ENCODE measurements at places on chromosomes 7 and 10. TPM values are rescaled to one million over a fixed set of nuclear protein-coding genes. Genes with fewer than 3 reads are reported as not detected.
A peak's percentile ranks its signal among the peaks of the same experiment; 100 is the strongest.

DNA sequence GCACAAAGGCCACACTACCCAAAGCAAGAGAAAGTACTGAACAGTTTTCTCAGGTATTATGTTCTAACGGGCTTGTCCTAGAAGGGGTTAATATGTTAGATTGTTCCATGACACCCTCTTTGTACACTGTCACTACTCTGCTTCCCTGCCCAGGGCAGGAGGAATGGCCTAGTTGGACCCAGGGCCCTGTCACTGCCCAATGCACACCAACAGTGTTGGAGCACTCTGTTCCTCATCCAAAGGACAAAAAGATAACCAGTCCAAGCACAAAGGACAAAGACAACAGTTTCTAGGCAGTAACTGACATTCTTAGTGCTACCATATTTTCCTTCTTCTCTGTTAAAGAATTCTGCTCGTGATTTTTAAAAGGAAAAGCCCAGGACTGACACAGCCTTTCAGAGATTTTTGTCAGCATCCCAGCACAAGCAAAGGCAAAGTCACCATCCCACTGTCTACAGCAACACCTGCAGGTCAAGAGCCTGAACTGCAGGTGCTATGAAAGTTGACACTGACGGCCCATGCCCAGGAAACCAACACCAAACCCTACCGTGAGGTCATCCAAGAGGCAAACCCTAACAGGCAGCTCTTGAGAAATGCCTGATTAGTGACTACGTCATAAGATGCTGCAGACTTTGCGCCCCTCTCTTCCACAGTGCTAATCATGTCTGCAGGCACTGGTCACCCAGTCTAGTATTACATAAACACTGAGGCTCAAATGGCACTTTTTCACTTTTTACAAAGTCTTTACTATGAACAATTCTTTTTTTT lies 13.2 kb downstream of the NUDCD3 start:
- H3K4me3 ChIP-seq = no peak overlapping the region
- peaks cover 14% of the 10 kb centered on the region for H3K4me1 ChIP-seq
- H3K27ac ChIP-seq = no peak overlapping the region
- DNase-seq = peak; percentile 60

CELF2 gene
- 230 TPM for total RNA-seq

DNA sequence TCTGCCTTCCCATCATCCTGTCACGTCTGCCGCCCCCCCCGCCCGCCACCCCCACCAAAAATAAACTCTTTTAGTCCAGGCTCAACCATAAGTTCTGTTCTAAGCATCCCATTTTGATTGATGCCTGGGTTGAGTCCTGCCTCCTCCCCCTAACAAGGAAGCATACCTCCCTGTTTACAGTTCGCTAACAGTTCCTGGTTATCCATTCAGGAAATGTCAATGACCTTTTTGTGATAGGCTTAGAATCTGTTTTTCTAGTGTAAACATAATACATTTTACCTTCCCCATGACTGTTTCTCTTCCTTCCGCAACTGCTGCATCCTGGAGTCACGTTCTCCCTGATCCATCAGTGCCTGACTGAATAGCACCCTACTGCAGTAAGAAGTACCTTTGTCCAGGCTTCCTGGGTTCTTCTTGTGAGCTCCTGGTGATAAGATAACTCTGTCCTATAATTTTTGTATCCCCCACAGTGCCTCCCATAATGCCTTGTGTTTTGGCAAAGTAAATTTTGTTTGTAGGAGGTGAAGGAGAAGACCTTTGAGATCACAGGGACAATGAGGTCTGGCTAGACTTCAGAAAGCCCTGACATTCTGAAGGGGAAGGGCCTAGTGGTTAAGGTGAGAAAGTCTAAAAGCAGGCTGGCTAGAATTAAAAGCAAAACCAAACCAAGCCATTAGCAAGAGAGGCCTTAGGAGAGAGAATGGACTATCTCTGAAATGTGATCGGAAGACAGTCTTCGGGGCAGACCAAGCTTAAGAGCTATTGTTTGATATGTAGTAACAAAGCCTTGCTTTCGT lies 7.3 kb downstream of the AGFG2 start:
- H3K36me3 ChIP-seq = peaks cover 2% of the 10 kb centered on the region
- H3K4me3 ChIP-seq = peak overlapping the region; percentile 84
- H3K27me3 ChIP-seq = no peaks in the 10 kb centered on the region
- H3K4me1 ChIP-seq = peaks cover 93% of the 10 kb centered on the region

CCDC3 gene
- total RNA-seq = 0.15 TPM

GRCh38 chr7:8747338-8747737 lies 313.9 kb downstream of the NXPH1 start:
- H3K27me3 ChIP-seq = no peaks in the 10 kb centered on the region
- H3K4me3 ChIP-seq = no peak overlapping the region
- no peak for DNase-seq
- no peaks in the 10 kb centered on the region for H3K4me1 ChIP-seq

GRCh38 chr7:156174428-156174827 lies 362.2 kb upstream of the SHH start:
- no peaks in the 10 kb centered on the region for H3K27me3 ChIP-seq
- no peak for DNase-seq
- no peak overlapping the region for H3K27ac ChIP-seq
- H3K36me3 ChIP-seq = no peaks in the 10 kb centered on the region

TYW1B gene
- 9.8 TPM for total RNA-seq

- no peak for DNase-seq
- H3K4me3 ChIP-seq = no peak overlapping the region
- H3K36me3 ChIP-seq = no peaks in the 10 kb centered on the region
- peaks cover 18% of the 10 kb centered on the region for H3K4me1 ChIP-seq
These were observed 30.0 kb upstream of the C1GALT1 start for GRCh38 chr7:7152315-7152714.

- no peaks in the 10 kb centered on the region for H3K4me1 ChIP-seq
- H3K36me3 ChIP-seq = no peaks in the 10 kb centered on the region
- no peak overlapping the region for H3K4me3 ChIP-seq
- DNase-seq = no peak
These were observed 73.8 kb upstream of the TMEM140 start for GRCh38 chr7:135074096-135074495.

GTF2I gene
- 125 TPM for total RNA-seq

DNA sequence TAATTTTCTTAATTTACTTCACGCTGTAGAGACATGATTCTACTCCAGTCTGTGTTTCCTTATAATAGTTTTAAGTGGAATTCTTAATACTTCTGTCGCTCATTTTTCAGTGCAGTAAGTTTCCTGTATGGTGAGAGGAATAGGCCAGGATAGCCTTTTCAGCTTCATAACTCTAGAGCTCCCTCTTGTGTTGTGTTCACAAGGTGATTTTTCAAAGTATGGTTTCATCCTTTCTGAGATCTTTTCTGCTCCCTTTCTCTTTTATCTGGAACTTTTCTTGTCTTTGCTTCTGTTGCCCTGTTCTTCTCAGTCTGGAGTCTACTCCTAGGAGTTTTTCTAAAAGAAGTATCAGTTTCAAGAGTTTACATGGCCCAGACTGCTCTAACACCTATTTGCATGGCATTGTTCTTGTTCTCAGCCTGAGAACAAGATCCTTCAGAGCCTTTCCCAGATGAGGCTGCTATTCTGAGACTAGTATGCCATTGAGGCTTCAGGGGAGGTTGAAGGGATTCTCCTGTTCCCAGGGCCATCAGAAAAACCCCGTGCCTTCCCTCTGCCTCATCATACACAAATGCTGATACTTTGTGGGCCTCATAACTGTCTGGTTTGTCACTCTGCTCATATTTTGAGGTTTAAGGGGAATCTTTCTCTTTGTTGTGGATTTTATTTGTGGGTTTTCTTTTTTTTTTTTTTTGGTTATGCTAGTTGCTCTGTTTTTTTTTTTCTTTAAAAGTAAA lies 21.8 kb downstream of the NET1 start:
- H3K36me3 ChIP-seq = no peaks in the 10 kb centered on the region
- H3K4me1 ChIP-seq = peaks cover 6% of the 10 kb centered on the region
- H3K4me3 ChIP-seq = no peak overlapping the region

OIT3 gene
- not detected for total RNA-seq

GRCh38 chr7:105126436-105126975 lies 112.5 kb downstream of the KMT2E start:
- H3K4me1 ChIP-seq = peaks cover 7% of the 10 kb centered on the region
- no peak for DNase-seq
- H3K27ac ChIP-seq = no peak overlapping the region
- no peak overlapping the region for H3K4me3 ChIP-seq
- H3K36me3 ChIP-seq = peaks cover 41% of the 10 kb centered on the region

LIPM gene
- not detected for total RNA-seq

RBAK gene
- 16.4 TPM for total RNA-seq

CYP2C19 gene
- total RNA-seq = not detected

DNA sequence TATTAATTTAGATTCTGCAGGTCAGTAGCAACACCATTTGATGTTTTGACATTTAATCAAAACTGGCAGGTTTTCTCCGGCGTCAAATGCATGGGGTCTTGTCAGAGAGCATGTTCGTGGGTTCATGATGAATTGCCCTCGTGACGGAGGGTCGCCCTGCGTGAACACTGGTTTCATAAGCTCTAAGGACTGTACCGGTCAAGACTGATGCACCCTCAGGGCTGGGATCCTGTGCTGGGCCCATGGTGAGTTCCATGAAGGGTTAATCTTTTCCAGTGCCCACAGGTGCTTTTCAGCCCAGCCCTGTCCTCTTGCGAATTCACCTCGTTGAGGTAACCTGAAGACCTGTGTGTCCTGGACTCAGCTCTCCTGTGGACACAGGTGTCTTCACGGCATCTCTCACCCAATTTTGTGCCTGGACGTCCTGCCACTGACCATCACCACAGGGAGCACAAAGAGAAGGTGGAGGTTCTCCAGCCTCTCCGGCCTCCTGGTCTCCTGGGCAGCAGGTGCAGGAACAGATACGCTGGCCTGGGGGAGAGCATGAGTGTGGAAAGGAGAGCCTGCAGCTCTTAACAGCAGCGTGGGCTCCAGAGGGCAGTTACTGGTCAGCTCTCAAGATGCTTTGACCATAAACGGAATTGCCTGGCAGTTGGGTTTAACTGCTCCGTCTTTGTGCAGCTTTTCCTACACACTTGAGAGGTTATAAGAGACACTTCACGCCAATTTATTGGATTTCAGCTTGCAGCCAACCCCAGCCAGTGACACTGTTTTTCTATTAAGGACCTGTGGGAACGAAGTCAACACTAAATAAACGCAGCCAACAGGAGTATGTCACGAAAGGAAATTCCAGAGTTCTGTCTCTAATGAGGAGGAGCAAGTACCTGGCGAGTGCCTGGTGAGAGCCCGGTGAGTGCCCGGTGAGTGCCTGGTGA lies 37.4 kb upstream of the CFAP46 start:
- H3K27me3 ChIP-seq = no peaks in the 10 kb centered on the region
- no peak overlapping the region for H3K4me3 ChIP-seq
- no peak for DNase-seq
- H3K27ac ChIP-seq = no peak overlapping the region

DNA sequence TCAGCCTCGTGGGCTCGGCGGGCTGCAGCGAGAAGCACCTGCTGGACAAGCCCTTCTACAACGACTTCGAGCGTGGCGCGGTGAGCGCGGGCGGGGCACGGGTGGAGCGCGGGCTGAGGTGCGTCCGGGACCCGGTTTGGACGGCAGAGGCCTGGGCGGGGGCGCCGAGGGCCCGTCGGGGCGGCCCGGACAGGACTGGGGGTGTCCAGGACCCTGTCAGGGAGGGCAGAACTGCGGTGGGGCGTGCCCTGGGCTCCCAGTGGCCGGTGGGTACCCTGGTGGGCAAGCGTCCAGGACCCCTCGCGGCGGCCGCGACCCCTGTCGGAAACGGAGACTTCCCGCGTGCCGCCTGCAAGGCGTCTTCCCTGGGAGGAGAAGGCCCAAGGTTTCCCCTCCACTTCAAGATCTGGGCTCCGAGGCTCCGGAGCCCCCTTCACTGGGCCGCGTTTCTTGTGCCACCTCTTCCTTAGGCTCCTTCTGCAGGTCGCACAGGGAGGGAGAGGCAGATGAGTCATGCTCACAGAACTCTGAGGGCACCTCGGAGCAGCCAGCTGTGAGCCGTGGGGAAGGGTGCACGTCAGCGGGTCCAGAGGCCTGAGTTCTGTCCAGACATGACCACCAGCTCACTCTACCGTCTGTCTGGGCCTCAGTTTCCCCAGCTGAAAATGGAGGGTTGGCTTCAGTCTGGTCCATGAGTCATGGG lies 485 bp downstream of the ALOX5 start:
- peaks cover 14% of the 10 kb centered on the region for H3K27me3 ChIP-seq
- H3K4me1 ChIP-seq = no peaks in the 10 kb centered on the region
- no peak overlapping the region for H3K4me3 ChIP-seq
- no peaks in the 10 kb centered on the region for H3K36me3 ChIP-seq
- no peak overlapping the region for H3K27ac ChIP-seq
- no peak for DNase-seq

DNA sequence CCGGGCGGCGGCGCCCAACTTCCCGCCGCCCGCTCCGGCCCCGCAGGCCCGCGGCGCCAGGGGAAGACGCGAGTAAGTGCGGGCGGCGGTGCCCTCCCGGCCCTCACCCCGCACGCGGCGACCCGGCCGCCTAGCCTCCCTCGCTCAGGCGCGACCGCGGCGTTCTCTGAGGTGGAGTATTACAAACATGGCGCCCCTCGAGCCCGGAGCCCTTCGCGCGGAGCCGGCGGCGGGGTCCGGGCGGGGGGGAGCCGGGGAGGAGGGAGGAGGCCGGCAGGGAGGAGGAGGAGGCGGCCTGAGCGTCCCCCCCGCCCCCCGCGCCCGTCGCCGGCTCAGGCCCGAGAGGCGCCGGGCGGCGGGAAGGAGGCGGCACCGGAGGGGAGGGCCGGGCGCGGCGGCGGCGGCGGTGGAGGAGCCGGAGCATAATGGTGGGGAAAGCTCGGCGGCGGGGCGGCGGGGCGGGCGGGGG lies at the start of gene ZMYND11:
Gene ZMYND11, plus strand, starts transcription at position 324 of the 469 bp plus-strand sequence. CDS start 44,558 bp downstream, outside the sequence.
- peak; percentile 64 for DNase-seq
- H3K4me3 ChIP-seq = peak within 1 kb of the TSS; percentile 94
- peak within 1 kb of the TSS; percentile 80 for H3K27ac ChIP-seq
- no peaks in the 10 kb centered on the region for H3K27me3 ChIP-seq

DNA sequence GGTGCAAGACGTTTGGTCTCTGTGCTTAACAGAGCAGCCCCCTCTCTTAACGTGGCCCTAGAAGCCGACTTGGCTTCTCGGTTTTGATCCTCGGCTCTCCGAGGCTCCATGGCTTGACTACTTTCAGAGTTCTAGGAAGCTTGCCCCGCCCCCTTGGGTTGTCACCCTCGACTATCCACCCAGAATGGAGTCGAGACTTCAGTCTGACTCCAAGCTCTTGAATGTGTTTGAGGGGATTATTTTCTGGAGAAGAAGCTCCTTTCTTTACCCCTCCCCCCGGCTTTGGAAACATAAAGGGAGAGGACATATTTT lies 448 bp downstream of the SEC24C start:
- peaks cover 11% of the 10 kb centered on the region for H3K36me3 ChIP-seq
- H3K27ac ChIP-seq = peak overlapping the region; percentile 98
- peak overlapping the region; percentile 96 for H3K4me3 ChIP-seq
- peaks cover 37% of the 10 kb centered on the region for H3K4me1 ChIP-seq
